ENCODE measurements at places on chromosomes 1 and 21.

- DNase-seq, result peak; percentile 67
These were observed 38.7 kb upstream of the DESI2 start for GRCh38 chr1:244614113-244614836.

- peak; percentile 3 for DNase-seq
These were observed 229.3 kb downstream of the USH2A start for GRCh38 chr1:216193839-216194443.

GRCh38 chr21:46369520-46370235 lies 45.7 kb downstream of the PCNT start:
- DNase-seq, result no peak

- no peak for DNase-seq
These were observed 27.4 kb downstream of the ELF3 start for GRCh38 chr1:202037706-202038296.

DNA sequence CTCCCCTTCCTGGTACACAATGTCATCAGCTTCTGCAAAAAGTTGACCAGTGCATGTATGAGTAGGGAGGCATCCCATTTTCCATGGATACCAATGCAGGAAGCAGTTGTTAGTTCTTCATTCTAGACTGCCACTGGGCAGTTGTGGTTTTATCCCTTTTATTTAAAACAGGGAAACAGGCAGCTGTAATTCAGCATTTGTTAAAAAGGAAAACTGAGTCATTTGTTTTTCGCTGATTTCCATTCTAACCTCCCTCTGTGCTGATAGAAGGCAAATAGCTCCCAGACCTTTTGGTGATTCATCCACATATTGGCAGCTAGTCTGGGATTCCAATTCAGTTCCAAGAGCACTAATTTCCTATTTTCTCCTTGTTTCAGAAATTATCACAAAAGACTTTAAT lies 21.1 kb upstream of the ABCA4 start:
- no peak for DNase-seq

- DNase-seq, result no peak
These were observed 2.9 kb upstream of the GPR25 start for GRCh38 chr1:200869753-200870391.

- DNase-seq, result no peak
These were observed 66.1 kb downstream of the CYYR1 start for GRCh38 chr21:26506956-26507355.

GRCh38 chr1:246566813-246567645 lies 773 bp downstream of the CNST start:
- peak; percentile 72 for DNase-seq

- no peak for DNase-seq
These were observed 52.2 kb downstream of the ACP6 start for GRCh38 chr1:147618077-147618569.

DNA sequence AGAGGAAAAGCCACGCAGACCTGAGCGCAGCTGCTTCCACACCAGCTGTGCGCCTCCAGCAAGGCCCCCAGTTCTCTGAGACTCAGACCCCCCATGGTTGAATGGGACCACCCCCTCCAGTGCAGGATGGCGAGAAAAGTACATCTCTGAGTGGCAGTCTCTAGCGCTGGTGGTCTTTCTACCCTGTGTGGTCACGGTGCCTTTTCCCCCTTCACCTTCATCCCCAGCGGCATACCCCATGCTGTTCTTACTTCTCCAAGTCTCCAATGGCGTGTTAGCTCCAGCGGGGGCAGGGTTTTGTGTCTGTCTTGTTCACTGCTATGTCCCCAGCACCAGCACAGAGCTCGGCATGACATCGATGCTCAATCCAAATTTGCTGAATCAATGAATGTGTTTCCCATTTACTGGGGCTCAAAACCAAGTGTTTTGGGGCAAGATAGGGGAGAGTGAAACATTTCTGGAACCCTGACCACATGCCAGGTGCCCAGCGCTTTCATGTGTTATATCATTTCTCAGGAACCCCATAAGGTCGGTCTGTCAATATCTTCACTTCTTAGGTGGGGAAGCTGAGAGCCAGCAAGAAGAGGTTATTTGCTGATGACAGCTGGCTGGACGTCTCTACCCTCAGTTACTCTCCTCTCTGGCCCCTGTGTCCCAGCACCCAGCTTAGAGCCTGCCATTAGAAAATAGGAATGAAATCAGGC lies 959 bp upstream of the SDC3 start:
- no peak for DNase-seq

DNA sequence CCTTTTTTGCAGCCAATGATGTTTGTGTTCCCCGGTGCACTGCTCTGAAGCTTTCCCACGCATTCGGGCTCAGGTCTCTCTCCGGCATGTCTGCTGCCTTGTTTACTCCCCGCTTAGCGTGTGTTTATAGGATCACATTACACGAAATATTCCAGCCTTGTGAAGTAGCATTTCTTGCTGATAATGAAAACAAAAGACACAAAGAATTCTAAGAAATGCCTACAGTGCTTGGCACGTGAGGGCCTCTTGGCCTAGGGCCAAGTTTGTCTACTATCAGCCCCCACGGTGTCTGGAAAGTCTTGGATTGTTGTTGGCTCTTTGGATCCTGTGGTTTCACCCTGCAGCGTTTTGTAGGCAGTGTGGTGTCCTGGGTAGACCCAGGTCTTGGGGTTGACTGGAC lies 11.2 kb upstream of the GSTM4 start:
- DNase-seq, result no peak

DNA sequence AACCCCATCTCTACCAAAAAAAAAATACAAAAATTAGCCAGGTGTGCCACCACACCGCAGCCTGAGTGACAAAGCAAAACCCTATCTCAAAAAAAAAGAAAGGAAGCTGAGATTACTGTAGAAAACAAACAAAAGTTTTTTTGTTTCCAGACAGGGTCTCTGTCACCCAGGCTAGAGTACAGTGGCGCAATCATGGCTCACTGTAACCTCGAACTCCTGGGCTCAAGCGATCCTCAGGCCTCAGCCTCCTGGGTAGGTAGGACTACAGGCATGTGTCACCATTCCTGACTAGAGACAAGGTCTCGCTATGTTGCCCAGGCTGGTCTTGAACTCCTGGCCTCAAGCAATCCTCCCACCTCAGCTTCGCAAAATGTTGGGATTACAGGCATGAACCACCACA lies 2.8 kb upstream of the PYGO2 start:
- DNase-seq, result no peak

DNA sequence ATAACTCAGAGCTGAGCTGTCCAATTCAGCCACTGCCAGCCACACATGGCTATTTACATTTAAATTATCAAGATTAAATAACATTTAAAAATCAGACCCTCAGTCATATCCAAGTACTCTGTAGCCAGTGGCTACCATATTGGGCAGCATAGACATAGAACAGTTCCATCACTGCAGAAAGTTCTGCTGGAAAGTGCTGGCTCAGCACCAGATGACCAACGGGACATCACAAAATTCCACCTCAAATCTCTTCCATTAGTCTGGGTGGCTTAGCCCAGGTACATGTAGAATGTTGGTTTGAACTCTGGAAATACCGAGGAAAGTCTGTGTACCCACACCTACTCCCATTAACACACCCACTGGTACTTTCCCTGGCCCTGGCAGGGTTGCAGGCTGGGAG lies 129.3 kb downstream of the ZSCAN20 start:
- no peak for DNase-seq

DNA sequence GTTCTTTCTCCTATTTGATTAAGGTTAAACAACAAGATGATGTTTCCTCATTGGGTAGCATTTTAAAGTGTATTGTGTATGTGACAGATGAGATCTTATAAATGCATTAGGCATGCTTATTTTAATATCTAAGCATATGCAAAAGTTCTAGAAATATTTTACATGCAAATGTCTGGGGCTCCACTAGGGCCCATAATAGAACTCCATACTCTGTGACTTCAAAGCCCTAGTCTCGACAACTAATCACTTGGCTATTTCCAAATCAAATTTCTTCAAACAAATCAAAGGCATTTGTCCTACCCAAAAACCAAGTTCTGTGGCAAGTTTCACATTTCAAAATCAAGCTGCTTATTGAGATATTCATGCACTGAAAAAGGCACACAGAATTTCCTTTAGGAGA lies 385.6 kb upstream of the ST6GALNAC5 start:
- DNase-seq, result no peak

GRCh38 chr21:32381571-32381970 lies 11.2 kb downstream of the URB1 start:
- DNase-seq, result no peak

DNA sequence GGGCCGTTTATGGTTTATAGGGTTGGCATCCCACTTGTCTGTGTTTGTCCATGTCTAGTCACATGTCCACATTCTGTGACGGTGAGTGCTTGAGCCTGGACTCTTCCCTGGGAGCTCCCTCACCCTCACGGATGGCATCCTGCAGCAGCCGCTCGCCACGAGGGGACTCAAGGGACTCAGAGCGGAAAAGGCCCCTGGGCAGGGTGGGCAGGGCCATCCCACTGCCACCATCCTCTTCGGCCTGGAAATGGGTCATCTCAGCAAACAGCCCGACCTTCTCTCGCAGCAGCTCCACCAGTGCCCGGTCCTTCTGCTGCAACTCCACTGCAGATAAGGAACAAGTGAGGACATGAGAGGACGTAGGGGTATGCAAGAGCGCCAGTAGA lies 11.1 kb downstream of the RXFP4 start:
- no peak for DNase-seq

DNA sequence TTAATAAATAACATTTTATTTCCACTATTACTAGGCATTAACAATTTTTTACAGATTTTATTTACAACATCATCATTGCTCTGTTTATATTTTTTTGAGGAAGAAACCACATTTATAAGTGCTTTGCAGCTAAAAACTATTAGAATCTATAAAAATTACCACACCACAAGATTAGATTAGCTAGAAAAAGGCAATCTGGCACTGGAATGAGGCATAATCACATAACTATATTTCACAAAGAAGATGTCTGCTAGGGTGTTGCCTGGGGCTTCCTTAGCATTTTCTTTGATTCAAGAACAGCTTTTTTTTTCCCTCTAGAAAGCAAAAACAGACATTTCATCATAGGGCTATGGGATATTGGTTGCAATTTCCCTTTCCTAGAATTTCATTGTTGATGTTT lies 2169.2 kb downstream of the MRPL39 start:
- DNase-seq, result no peak

- DNase-seq, result no peak
These were observed 12.3 kb downstream of the BTBD19 start for GRCh38 chr1:44820328-44821239.

DNA sequence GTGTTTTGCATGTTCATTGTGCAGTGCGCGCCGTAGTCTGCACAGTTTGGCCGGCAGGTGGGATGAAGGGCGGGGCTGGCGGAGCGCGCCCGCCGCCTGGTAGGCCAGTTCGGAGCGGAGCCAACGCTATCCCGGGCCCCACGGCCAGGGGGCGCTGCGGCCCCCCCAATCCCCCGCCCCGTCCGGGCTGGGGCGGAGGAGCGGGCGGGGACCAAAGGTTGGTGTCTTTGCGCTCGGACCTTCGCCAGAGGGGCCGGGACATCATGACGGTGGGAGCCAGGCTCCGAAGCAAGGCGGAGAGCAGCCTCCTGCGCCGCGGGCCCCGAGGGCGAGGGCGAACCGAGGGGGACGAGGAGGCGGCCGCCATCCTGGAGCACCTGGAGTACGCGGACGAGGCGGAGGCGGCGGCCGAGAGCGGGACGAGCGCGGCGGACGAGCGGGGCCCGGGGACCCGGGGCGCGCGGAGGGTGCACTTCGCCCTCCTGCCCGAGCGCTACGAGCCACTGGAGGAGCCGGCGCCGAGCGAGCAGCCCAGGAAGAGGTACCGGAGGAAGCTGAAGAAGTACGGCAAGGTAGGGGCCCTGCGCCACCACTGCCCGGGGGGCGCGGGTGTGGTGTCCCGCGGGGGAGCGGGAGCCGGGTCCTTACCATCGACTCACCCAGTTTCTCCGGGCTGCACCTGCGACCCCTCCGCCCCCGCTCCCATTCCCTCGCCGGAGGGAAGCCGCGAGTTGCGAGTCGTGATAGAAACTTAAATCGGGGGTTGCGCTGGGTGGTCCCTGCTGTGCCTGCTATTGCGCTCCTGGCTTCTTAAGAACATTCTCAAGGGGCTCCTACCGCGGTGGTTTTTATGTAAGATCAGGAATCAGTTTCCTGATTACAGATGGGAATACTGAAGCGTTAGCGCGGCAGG lies at the start of gene C1orf115:
Gene C1orf115 (plus strand): TSS at position 224 of the 913 bp plus-strand sequence. CDS start 40 bp downstream, at position 264.
- DNase-seq, result peak; percentile 73

GRCh38 chr1:231369282-231369681 lies 31.2 kb downstream of the SPRTN start:
- DNase-seq, result no peak

DNA sequence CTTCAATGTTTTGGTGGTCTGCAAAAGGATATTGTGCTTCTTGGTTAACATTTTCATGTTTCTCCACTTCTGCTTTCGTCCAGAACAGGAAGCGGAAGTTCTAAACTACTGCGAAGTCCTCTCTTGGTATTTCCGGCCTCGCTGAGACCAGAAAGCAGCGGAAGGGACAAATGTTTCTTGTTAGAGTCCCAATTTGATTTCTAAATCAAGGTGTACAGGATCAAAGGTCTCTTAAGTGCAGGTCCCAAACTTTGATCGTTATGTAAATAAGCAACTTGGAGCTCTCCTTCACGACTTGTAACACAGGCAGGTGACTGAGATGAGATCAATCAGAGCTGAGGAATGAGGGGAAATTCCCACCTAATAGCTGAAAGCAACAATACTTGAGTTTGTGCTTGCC lies 40.1 kb upstream of the HMCN1 start:
- DNase-seq, result no peak

DNA sequence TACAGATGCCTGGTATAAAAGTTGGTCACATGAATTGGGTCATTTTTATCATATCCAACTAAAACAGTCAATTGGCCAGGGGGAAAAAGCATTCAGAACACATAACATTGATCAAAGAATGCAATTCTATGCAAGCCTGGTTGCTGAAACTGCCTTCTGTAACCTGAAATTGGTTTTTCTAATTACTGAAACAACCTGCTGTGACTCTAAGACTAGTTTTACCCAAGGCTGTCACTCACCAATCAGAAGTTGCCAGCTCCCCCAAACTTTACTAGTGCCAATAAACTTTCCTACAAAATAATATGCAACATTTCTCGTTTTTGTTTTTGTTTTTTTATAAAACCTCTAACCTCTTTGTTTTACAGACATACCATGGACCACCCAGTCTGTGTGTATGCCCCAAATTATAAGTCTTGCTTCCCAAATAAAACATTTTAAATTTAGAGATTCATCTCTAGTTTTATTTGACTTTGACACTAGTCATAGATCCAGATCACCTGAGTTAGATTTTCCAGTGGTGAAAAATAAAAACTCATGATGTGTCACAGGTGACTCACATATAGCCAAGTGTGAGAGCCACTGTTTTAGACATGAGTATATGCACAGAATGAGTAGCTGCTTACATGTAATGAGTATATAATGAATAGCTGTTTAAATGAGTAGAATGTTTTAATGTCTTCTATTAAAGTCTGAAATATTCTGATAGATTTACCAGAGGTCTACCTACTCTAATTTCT lies 64.2 kb upstream of the CR2 start:
- no peak for DNase-seq

GRCh38 chr1:186497651-186498050 lies 36.7 kb upstream of the PDC start:
- DNase-seq, result no peak

Measured in NCI-H1092 (cell line).